Spleen (tissue), 13 donors: ENCODE measurements at places on chromosomes 12 and 14.
A peak's percentile ranks its signal among the peaks of the same experiment; 100 is the strongest.

DNA sequence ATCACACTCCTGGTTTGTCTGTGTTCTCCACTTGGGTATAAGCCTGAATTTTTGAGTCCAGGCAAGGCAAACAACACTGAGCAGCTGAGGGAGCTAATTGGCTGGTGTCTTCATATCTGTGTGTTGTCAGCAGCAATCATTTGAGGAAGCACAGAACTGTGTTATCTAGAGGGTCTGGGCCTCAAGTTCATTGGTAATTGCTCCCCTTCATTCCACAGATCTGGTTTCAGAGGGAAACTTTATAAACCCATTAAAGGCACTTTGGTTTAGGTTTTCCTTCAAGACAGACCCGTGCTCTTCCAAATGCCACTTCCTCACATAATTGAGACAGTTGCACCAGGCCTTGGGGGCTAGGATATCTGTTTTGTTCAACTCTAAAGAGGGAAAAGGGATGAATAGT lies 5.6 kb downstream of the DACT1 start:
- no peak for DNase-seq

DNA sequence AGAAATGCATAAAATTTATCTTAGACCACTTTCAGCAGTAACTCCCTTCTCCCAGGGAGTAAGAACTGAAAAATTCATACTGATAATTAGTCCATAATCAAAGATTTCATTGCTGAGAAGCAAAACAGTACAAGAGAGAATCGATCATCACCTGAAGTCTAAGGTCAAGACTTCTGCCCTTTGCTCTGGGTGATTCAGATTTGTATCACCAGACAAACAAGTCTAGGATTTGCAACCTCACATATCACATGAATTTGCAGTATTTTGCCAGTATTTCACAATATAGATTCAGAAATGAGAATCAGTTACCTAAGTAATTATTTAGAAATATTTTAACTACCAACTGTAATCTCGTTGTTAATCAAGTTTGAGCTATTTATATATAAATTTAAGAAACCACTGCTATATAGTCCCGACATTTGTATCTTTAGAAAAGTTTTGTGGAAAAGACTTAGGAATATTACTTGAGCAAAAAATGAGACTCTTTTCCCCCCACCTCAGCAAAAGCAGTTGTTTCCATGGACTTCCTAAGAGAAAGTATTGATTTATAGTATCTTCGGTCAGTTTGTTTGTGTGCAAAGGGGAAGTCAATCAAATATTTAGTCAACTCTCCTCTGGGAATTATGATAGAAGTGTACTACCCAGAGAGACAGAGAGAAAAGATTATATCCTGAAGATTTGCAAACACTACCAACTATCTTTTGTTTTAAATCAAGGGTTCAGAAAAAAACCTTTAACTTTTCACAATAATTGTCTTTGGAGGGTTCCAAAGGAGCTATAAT lies 840.1 kb downstream of the TRHDE start:
- no peak for DNase-seq

DNA sequence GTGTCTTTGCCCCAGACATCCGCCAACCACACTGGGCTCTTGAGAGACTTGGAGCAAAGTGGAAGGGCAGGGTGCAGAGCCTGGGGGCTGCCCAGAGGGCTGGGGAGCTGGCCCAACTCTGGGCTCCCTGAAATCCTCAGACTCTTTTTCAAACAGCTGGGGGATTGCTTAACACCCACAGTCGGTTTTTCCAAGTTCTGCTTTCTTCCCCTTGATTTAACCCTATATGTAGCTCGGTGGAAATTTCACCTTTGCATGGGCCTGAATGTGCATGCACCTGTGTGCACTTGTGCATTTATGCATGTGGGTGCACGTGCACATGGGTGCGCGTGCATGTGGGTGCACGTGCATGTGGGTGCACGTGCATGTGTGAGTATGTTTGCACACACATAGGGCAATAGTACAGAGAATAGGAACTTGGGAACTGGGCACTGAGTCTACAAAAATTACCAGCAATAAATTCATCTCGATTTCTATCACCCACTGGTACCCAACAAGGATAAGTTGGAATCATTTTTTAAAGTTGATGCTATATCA lies 52.3 kb upstream of the RFLNA start:
- DNase-seq, result no peak

GRCh38 chr12:108430245-108430644 lies 84.8 kb upstream of the FICD start:
- no peak for DNase-seq

DNA sequence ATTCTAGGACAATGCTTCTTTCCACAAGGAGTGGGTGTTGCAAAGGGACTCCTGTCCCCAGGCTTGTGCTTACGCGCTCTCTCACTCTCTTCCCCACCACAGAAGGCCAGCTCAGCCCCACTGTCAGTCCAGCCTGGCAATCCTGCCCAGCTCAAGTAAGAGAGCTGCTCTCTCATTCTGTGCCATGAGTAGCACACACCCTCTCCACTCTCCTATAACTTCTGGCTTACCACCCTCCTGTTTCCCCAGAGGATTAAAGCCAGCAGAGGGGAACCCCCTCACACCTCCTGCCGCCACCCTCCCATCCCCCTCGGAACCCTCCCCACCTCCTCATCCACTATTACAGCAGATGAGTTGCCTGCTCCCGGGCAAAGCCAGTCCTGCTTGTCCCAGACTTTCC lies 17.1 kb downstream of the NCKAP5L start:
- DNase-seq, result no peak

- DNase-seq, result no peak
Observed at GRCh38 chr14:78227248-78228077, 57.3 kb downstream of the NRXN3 start.

- no peak for DNase-seq
Observed at GRCh38 chr14:100081997-100082625, 16.9 kb downstream of the EVL start.

- no peak for DNase-seq
Observed at GRCh38 chr12:109963743-109964429, 32.3 kb downstream of the GIT2 start.

GRCh38 chr14:98070536-98070935 lies 1201.5 kb downstream of the BCL11B start:
- DNase-seq, result no peak

GRCh38 chr12:88897723-88898122 lies 317.5 kb upstream of the KITLG start:
- DNase-seq, result no peak

GRCh38 chr12:32034045-32034444 lies 72.6 kb upstream of the BICD1 start:
- DNase-seq, result no peak

GRCh38 chr12:53676656-53677015 lies 753 bp upstream of the ATP5MC2 start:
- DNase-seq, result peak; percentile 81

GRCh38 chr12:103766028-103766427 lies 75.0 kb downstream of the NT5DC3 start:
- no peak for DNase-seq

- no peak for DNase-seq
Observed at GRCh38 chr12:66662729-66663128, 16.1 kb downstream of the GRIP1 start.

DNA sequence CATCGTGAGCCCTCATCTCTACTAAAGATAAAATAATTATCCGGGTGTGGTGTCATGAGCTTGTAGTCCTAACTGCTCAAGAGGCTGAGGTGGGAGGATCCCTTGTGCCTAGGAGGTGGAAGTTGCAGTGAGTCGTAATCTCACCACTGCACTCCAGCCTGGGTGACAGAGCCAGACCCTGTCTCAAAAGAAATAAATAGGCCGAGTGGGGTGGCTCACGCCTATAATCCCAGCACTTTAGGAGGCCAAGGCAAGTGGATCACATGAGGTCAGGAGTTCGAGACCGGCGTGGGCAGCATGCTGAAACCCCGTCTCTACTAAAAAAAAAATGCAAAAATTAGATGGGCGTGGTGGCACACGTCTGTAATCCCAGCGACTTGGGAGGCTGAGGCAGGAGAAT lies 70.9 kb downstream of the RESF1 start:
- DNase-seq, result no peak

DNA sequence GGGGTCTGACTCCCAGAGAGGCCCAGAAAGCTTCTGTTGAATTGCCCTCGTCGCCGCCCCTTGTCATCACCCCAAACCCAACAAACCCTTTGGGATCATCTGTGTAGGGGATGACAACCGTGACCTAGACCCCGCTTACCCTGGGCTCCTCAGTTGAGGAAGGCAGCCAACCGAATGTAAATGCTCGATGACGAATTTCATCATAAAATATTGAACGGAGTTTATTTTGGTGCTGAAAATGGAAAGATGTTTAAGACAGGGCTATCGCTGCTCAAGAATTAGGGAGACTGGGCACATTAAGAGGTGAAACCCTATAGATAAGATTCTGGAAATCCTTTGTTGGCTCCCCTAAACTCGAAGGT lies 512 bp downstream of the ACTR10 start:
- no peak for DNase-seq

- DNase-seq, result no peak
Observed at GRCh38 chr12:103965255-103965589, 450 bp upstream of the TDG start.

DNA sequence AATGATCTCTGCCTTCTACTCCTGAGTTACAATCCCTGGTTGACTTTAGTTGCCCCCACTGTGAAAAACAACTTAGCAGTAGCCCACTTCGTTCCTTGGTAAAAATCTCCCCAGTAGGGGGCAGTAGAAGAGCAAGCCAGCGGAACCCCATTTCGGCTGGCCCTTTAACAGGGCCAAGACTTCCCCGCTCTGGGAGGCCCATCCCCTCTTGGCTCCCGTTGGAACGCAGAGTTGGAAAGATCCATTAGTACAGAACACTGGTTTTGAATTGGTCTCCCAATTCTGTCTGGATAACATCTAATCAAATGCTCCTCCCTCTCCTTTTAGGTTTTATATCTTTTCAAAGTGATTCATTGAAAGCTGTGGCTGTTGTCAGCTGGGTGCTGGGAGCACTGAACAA lies 1133.3 kb downstream of the BCL11B start:
- DNase-seq, result no peak

DNA sequence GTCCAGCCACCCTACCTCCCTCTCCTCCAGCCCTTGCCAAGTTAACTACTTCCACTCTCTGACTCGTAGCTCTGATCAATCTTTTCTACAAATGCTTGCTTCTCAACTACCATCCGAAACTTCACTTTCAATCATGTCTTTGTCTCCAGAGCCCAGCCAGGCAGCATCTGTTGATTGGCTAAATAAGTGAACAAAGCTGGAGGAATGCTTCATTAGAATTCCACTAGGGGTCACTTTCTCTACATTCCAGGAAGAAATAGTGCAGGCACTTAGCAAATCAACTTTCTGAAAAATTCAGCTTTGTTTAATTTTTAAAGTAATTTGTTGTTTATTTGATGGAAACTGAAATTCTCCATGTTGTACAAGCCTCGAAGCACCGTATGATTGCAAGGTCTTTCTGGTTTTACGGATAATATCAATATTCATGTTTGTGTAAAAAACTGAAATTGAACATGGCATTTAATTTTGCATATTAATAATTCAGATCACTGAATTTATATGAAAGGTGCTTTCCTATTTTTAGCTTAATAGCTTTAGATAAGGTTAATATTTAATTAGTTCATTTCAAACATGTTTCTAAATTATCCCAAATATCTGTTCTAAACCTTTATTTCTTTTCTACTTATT lies 32.4 kb upstream of the HELB start:
- no peak for DNase-seq

- no peak for DNase-seq
Observed at GRCh38 chr12:56119361-56119796, 1.3 kb downstream of the ZC3H10 start.

GRCh38 chr12:46493150-46493833 lies 120.7 kb upstream of the SLC38A2 start:
- DNase-seq, result no peak

GRCh38 chr14:77457115-77457521 lies 283 bp downstream of the VIPAS39 start:
- DNase-seq, result no peak

GRCh38 chr14:59215322-59215721 lies 26.9 kb downstream of the DAAM1 start:
- no peak for DNase-seq

GRCh38 chr14:52115286-52115685 lies 46.4 kb upstream of the NID2 start:
- no peak for DNase-seq

DNA sequence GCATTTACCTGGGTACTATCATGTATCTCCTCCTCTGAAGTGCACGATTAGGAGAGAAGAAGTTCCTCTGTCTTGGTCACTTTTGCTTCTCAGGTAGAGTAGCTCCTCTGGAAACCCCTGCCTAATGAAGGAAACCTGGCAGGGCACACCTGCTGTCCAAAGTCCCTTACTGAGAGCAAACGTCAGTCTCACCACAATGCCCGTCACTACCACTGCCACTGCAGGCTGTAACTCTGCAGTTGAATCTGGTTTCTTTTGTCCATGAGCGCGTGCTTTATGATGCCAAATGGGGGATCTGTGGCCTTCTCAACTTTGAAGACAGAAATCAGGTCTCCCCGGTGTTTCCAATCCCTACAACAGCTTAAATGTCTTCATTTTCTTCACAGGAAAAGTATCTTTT lies 1068.6 kb downstream of the BCL11B start:
- DNase-seq, result no peak

- no peak for DNase-seq
Observed at GRCh38 chr14:90168425-90169105, 87.8 kb upstream of the PSMC1 start.

DNA sequence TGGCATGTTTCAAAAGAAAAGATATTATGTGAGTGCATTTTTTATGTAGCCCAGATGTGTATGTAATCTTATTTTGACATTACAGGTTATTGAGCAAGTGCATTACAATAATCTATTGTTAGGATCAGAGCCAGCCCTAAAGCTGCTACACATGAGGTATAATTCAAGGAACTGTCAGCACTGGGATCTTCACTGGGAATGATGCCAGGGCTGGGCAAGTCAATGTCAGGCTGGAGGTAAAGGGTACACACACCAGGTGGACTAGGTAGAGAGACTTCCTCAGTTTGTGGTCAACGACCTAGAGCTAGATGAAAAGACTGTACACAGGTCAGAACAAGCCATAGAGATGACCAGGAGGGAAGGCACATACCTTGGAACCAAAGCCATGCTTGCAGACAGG lies 15.4 kb downstream of the TRIM9 start:
- no peak for DNase-seq

GRCh38 chr12:27361372-27361771 lies 28.7 kb downstream of the BMAL2 start:
- DNase-seq, result no peak

GRCh38 chr12:104420868-104421267 lies 35.9 kb upstream of the CHST11 start:
- no peak for DNase-seq

DNA sequence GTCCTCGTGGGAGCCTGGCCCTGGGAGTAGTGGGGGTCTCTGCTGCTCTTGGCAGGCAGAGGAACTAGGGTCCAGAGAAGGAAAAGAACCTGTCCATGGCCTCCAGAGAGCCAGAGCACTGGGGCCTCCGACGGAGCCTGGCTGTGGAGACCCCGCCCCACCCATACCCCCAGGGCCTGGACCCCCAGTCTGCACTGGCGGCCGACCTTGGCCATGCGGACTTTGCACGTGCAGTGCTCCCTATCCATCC lies 1.1 kb downstream of the BEGAIN start:
- DNase-seq, result peak; percentile 69

- no peak for DNase-seq
Observed at GRCh38 chr12:116598311-116599284, 39.4 kb downstream of the MAP1LC3B2 start.

GRCh38 chr14:29451941-29452340 lies 475.7 kb downstream of the PRKD1 start:
- DNase-seq, result no peak
